Umbilical cord (tissue), 2 donors: ENCODE measurements at places on chromosomes 6 and 20. TPM values are rescaled to one million over a fixed set of nuclear protein-coding genes. Genes with fewer than 3 reads are reported as not detected.

PBOV1 gene
- total RNA-seq, result 2.2 TPM

LRRC73 gene
- total RNA-seq, result not detected

NMBR gene
- total RNA-seq, result 0.48 TPM

IDH3B gene
- 60.2 TPM for total RNA-seq

C6orf132 gene
- total RNA-seq, result 6.0 TPM

EYS gene
- 17.3 TPM for total RNA-seq

KCNQ2 gene
- total RNA-seq, result 0.96 TPM

GLP1R gene
- 2.6 TPM for total RNA-seq

DUSP15 gene
- total RNA-seq, result 6.0 TPM

SPO11 gene
- total RNA-seq, result 10.8 TPM

MOXD1 gene
- 3.4 TPM for total RNA-seq

MYMX gene
- total RNA-seq, result not detected

MYBL2 gene
- 0.24 TPM for total RNA-seq
